ENCODE measurements at places on chromosomes 16 and 17.
A peak's percentile ranks its signal among the peaks of the same experiment; 100 is the strongest.

DNA sequence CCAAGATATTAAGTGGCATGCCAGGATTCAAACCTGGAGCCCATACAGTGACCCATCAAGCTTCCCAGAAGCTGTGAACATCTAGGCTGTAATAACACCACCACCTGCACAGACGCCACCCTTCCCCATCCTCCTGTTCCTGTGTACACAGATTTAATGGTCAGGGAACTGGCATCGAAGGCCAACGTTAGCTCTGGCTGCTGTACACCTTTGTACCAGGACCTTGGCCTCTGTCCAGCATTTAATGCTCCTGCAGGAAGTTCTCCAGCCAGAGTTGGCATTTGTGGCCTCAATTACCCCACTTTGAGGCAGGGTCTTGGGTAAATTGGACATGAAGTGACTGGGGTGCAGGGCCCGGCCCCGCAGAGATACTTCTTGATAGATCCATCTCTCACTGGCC is 49.3 kb downstream of the SCNN1B start:
- no peak for DNase-seq

- no peak for DNase-seq
Measured at GRCh38 chr17:12977008-12977751, 40.6 kb downstream of the ELAC2 start.

DNA sequence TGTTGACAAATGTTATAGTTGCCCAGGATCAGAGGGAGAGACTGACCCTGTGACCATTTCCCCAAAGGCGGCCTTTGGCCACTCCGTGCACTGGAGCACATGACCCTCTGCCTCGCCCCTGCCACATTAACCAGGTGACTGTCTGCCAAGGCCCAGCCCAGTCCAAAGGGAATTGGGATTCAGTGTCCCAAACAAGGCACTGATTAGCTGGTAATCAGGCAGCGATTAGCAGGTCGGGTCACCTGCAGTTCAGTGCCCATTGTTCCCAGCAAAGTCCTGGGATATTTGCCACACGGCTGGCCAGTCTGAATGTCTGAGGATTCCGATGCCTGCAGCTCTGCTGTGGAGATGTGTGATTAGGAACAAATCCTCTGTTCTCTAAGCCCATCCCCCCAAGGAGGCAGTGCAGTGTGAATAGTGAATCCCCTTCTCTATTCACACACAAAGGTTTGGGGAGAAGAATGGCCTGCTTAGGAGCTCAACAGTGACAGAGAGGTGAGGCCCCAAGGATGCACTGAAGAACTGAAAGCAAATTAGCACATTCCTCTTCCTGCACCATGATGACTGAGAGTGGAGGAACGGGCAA is 123.1 kb upstream of the MAF start:
- DNase-seq: no peak

- DNase-seq: no peak
Measured at GRCh38 chr16:724188-725040, 1.8 kb downstream of the CCDC78 start.

- DNase-seq: no peak
Measured at GRCh38 chr16:25888868-25889267, 197.1 kb downstream of the HS3ST4 start.

DNA sequence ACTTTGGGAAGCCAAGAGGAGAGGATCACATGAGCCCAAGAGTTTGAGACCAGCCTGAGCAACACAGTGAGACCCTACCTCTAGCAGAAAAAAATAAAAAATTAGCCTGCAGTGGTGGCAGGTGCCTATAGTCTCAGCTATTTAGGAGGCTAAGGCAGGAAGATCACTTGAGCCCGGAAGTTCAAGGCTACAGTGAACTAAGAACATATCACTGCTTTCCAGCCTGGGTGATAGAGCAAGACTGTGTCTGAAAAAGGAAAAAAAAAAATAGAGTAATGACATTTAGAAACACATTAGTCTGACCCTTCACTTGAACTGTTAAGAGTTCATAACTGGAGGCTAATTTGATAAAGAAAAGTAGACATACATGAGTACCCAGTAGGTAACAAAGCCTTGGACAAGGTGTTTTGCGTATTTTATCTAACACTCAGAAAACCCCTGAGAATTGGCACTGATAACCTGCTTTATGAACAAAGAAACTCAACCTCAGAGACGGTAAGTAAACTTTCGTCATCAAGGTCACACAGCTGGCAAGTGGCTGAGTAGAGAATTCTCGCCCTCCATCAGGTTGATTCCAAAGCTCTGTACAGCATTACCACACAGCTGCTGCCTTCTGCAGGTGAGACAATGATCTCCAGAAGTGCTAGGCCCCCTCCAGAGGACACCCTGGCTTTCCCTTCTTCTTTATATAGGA is 101.1 kb downstream of the SMG6 start:
- DNase-seq: no peak

- peak; percentile 63 for DNase-seq
Measured at GRCh38 chr17:31494259-31495021, 103.0 kb downstream of the RAB11FIP4 start.

DNA sequence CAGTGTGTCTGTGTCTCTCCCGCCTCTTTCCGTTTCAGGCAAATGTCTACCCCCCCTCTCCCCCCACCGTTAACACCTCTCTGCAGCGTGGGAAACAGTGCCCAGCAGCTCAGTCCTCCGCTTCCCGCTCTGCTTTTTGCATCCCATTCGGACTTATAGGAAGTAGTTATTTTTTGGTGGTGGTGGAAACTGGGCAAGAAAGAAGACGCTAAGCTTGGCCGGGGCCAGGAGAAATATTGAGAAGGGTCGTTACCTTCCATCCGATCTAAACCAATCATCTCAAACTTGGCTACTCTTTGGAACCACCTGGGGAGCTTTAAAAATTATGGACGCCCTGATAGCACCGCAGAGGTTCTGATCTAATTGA is 499 bp upstream of the HLF start:
- DNase-seq: peak; percentile 21

Measured in activated T-cell treated with anti-CD3 and anti-CD28 coated beads, Interleukin-2, amount 50 U/mL, for 48 hours (primary cell).